ENCODE measurements at places on chromosomes 13 and 19. TPM values are rescaled to one million over a fixed set of nuclear protein-coding genes. Genes with fewer than 3 reads are reported as not detected.
A peak's percentile ranks its signal among the peaks of the same experiment; 100 is the strongest.

CYP2A6 gene
- total RNA-seq = not detected

GRCh38 chr13:114024603-114025404 lies 50.9 kb upstream of the C13orf46 start:
- DNase-seq = no peak

DNA sequence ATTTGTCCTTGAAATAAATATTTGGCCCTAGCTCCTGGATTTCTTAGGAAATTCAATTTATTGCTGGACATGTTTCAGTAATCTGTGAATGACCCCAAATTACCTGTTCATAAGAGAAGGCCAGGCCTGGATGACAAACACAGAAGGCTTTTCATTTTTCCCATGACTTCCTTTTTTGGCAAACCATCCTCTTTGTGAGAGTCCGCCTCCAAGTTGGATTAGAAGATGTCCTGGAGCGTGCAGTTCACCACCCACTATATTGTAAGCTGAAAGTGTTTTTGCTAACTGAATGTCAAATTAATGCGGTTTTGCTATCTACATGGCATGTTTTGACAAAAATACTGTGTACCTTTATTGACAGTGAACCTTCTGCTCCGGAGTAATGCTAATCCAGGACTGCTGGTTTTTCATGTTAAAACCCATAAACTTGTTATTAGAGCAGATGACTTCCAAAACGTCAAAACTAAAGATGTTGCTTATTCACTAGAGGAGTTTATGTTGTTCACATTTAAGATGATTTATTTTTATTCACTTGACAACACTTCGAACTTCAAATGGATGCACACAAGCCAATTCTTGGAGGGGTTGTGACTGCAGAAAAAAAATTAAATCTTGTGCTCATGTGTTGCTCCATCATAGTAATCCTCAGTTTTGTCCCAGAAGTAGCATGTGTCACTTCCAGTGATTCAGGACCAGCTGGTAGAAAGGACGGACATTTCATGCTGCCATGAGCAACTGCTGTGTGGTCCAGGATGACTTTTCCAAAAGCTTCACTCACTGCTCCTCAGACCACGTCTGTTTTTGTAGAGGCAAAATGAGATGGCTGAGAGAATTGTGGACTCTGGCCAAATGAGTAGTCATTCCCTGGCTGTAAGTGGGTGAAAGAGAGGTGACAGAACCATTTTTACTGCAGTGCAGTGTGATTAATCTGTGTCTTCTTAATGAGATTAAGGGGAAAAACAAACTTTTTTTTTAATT lies 71.0 kb downstream of the ITGBL1 start:
- no peak for DNase-seq

- no peak for DNase-seq
Measured at GRCh38 chr19:43966079-43966694, 15.2 kb downstream of the ZNF221 start.

COL4A2 gene
- not detected for total RNA-seq

DNA sequence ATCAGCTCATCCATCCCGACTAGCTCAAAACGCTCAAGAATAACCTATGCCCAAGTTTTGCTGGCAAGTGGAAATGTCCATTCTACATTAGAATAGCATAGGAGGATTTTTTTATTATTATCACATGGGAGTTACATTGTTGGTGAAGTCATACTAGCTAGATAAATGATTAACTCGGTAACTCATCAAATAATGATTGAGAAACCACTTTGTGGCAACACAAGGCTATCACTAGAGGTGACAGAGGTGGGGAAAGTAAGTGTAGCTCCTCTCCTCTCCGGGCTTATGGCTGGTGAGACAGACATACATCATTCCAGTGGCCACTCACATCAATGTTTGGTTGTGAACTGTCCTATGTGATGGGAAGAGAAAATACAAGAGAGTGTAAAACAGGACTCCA lies 161.6 kb downstream of the ZIC5 start:
- no peak for DNase-seq

CGB2 gene
- not detected for total RNA-seq

SYNGR4 gene
- total RNA-seq = not detected

FBXO17 gene
- not detected for total RNA-seq

LSR gene
- 99.5 TPM for total RNA-seq

DNA sequence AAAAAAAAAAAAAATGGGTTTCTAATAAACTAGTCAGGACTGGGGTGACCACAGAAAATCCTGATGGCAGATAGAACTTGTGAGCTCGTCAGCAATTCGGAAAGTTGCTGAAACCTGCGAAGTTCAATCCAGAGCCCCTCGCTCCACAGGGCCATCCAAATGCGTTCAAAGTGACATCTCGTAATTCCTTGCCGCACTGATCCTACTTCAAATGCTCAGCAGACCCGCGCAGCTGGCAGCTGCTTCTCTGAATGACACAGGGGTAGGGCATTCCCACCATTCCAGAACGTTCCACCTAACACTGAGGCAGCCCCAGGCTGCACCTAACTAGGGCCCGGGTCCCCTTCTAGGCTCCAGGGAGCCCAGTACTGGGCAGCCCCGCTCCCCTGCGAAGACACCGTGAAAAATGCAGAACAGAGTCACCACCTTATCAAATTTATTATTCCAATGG lies 4.8 kb upstream of the DAPK3 start:
- DNase-seq = no peak

DNA sequence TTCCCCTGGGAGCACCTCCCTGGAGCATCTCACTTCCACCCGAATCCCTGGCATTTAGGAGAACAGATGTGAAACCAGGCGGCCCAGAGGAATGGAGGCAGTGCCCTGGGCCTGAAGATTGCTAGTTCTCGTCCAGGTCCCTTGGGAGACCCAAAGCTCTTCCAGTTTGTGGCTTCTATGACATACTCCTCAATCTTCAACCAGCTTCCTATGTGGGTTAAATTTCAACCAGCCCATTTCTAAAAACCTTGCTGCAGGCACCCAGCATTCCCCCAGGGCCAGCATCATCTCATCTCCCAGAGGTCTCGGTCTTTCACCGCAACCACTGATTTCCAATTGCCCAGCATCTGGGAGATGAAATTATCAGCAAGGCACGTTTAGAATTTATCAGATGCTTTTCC lies 46.0 kb upstream of the STK24 start:
- no peak for DNase-seq

- no peak for DNase-seq
Measured at GRCh38 chr13:93927431-93927830, 552.1 kb downstream of the DCT start.

- peak; percentile 58 for DNase-seq
Measured at GRCh38 chr13:32267836-32268439, 47.2 kb downstream of the ZAR1L start.

ACP7 gene
- total RNA-seq = not detected

- DNase-seq = no peak
Measured at GRCh38 chr19:6767081-6767356, 216 bp downstream of the SH2D3A start.

DNA sequence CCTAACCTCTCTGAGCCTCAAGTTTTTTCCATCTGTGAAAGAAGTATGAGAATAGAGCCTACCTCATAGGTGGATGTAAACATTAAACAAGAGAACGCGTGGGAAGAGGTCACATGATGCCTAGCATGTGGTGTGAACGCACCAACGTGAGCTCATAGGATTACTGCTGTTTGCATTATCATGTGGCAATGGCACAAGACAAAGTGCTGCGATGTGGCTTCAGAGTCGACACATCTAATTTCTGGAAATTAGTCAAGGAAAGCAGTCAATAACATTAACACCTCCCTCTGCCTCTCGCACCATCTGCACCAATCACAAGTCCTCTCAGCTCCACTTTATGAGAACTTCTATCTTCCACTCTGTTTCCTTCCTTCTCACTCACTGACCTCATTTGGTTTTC lies 489.7 kb downstream of the COG6 start:
- no peak for DNase-seq
